HL-60 (cell line): ENCODE measurements at places on chromosomes 3 and 15.

DNA sequence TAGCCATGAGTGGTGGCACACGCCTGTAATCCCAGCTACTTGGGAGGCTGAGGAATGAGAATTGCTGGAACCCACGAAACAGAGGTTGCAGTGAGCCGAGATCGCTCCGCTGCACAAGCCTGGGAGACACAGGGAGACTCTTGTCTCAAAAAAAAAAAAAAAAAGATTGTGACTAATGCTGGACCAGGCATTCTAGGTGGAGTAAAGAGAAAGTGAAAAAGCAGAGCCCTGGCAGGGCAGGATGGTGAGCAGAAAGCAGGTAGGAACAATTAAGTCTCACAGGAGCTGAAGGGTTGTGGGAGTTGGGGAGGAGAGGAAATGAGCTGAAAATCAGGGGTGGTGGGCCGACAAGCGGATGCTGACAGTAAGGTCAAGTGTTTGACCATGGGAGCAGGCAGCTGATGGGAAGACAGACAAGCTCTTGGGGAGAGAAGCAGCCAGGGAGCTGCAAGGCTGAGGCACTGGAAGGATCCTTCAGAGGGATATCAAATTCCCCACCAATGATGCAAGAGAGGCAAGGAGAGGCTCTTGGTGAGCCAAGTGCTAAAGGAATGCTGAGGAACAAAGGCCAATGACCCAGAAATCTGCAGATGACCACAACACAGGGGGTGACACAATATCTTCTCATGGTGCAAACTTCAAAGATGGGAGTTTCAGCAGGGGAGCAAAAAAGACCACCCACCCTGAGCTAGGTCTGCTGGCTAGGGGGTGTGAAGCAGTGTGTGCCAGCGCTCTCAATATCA is 251.1 kb downstream of the ULK4 start:
- DNase-seq = no peak

DNA sequence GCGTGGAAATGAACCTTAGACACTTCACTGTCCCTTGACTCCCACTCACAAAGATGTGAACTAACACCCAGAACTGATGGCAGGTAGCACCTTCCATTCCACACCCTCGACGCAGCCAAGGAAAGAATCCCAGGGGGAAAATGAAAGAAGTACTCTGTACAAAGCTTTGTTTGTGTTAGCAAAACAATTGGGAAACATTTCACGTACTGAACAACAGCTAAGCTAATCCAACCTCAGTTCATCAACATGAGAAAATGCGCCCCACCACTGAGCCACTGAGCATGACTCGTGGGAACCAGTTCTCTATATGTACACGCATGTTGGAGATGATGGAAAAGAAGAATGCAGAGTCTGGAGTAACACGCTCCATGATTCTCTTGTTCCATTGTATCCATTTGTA is 32.0 kb downstream of the CORO2B start:
- DNase-seq = no peak

GRCh38 chr3:160676547-160677303 is at the start of gene ARL14:
TSS of gene ARL14 (plus strand) at chr3:160677160. CDS start at chr3:160677347, 187 bp downstream.
- DNase-seq = no peak

GRCh38 chr15:80478075-80478474 is 73.9 kb downstream of the ARNT2 start:
- DNase-seq = no peak

DNA sequence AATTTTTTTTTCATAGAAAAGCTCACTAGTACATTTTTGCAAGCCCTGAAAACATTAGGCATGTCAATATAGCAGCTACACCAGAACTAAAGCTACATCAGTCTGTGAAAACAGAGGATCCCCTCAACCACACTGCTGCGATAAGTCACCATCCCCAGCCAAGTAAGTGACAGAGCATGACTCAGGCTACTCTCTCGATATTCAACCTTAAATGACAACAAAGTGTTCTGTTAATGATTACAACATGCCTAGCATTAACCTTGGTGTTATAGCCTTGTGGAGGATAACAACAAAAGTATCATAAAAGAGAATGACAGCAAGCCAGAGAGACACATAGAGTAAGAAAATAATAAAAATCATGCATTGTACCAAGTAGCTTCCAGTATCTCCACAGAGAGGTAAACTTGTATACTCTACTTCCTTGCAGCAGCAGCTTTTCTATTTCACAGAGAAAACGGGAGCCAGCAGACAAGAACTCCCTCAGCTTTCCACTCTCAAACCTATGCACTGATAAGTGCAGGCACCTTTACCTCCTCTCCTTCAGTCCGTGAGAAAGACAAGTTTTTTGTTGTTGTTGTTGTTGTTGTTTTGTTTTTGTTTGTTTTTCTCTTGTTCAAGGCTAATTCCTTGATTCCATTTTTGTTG is 76.6 kb downstream of the GBE1 start:
- DNase-seq = no peak

DNA sequence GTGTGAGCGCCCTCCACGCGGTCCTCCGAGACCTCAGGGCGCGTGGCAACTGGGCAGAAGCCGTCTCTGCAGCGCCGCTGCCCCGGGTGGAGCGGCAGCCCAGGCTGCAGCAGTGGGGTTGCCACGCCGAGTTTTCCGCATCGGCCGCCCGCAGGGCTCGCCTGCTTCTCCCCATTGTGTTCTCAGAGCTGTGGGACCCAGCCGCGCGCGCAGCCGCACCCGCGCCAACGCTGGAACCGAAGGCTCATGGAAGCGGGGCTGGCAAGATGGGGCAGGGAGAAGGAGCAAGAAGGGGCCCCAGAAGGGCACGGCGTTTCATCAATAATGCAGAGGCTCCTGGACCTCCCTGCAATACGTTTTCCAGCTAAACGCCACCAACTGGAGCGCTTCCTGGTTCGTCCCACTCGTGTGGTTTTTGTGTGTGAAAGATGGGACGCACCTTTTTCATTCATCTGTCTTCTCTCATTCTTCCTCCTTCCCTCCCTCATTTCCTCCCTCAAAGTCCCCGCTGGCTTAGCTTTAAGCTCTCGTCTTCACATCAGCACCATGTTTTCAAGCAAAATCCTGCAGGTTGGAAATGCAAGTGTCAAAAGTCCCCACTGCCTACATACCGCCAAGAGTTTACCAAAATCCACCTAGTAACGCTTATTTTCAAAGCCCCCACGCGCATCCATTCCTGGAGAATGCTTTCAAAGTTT is 1.2 kb downstream of the ROBO1 start:
- DNase-seq = no peak

DNA sequence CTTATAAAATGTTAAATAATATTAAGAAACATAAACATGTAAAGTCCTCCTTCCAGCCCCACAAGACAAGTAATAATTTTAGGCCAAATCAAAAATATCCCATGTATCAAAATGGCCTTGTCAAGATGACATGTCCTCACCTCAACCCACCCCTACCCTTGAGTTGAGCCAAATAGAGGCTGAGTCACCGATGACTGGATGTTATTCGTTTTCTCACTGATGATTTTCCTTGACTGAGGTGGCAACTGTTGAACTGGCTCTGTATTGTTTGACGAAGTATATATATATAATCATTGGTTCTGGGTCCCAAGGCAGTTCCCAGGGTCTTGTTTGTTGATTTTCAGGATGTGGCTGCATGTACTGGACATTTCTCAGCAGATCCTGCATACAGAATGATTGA is 75.3 kb downstream of the TMEM108 start:
- DNase-seq = no peak

DNA sequence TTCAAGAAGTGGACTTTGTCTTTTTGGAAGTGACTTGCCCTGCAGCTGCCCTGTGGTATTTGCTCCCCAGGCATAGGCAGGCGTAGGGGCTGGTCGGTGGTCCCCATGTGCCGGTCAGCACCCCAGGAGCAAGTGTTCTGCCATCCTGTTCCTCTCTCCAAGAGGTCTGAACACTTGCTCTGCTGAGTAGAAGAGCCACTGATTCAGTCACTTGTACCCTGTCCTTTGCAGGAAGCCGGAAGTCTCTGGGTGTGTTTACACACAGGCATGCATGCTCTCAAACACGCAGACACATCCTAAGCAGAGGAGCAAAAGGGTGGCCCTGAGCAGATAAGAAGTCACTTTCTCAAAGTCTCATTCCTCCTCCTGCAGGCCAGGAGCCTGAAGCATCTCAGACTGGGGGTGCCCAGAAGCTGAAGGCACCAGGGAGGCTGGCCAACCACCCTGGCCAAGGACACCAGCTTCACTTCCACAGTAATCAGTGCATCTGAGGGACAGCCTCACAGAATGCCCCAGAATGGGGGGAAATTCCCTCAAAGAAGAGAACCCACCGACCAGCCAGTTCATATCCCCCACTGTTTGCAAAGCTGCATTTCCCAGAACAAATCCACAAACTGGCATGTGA is 88.7 kb upstream of the POMGNT2 start:
- DNase-seq = no peak

DNA sequence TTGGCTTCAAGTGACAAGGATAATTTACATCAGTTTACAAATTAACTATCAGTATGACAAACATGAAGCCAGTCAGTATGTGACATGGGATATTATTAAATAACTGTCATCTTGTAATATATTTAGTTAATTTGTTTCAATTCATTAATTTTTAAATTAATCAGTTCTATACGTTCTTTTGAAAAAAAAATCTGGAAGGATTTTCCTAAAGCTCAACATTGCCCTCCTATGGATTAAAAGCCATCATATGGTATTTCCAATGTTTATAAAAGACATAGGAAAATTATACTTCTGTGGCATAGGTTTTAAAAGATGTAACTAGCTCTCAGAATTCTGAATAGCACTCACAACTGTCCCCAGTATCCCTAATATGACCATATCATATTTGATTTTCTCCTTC is 134.4 kb downstream of the PLOD2 start:
- DNase-seq = no peak

DNA sequence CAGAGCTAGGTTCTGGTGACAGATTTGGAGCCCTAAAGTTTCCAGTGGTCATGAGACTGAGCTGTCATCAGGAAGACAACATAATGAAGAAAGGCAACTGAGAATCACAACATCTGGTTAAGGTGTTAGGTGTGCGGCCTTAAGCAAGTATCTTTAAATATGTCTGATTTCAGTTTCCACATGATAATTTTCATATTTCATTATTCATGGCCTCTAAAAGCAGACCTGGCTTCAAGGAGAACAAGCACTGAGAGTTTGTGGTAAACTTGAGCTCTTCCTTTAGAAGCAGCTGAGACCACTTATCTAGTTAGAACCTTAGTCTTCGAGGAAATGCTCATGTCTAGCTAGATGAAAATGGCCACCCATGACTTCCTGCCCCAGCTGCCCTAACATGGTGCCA is 25.7 kb upstream of the MYLK start:
- no peak for DNase-seq

GRCh38 chr3:72391659-72392058 is 456.6 kb downstream of the SHQ1 start:
- DNase-seq = no peak

DNA sequence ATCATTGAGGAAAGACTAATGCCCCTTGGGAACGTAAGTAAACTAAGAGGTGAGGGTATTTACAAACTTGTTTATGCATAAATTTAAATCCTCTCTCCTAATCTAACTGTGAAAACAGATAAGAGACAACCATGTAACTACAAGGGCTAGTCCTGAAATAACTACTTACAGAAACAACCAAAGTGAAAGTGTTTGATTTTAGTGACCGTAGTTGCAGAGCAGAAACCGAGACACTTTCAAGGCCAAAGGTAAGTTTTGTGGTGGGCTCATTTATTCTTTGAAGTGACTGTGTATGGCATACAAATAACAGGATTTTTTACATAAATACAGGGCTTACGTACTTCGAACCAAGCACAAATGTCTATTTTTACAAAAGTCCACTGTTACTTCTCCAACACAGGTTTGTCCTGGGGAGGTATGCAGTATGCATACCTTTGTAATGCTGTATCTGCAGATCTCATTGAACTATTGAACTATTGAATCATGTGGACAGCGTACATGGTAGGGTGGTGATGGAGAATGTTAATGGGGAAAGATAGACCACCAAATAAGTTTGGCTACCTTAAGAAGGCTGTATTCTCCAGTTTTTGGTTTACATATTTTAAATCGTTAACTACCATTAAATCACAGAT is 99.6 kb upstream of the RBMS3 start:
- no peak for DNase-seq
